ENCODE measurements at places on chromosomes 6 and 20.
A peak's percentile ranks its signal among the peaks of the same experiment; 100 is the strongest.

GRCh38 chr6:31060145-31060544 lies 49.9 kb downstream of the MUC22 start:
- DNase-seq: no peak

- no peak for DNase-seq
Observed at GRCh38 chr6:133034509-133035206, 206.5 kb upstream of the EYA4 start.

DNA sequence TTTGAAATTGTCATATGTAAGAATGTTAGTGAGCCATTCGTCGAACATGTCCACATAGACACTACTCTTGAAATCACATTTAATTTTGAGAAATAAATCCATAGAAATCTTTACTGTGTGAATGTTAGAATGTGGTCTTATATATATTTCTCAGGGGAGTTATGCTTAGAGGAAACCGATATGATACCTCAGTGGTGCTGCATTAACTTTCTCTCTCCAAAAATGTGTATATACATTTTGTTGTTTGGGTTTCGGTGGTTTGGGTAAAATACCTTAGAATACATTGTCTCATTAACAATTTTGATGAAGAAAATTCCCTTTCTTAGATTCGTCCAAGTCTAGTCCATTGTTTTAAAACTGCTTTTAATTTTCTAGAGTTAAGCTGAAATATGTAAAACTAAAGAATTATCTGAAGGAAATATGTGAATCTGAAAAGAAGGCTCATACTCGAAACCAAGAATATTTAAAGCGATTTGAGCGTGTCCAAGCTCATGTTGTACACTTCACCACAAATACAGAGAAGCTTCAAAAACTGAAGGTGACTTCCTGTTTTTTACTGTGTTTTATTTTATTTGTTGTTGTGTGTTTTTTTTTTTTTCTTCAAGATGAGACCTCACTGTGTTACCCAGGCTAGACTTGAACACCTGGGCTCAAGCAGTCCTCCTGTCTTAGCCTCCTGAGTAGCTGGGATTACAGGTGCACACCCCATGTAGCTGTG lies 10.3 kb downstream of the KIZ start:
- DNase-seq: no peak

GRCh38 chr6:100246206-100246605 lies 218.5 kb downstream of the SIM1 start:
- peak; percentile 23 for DNase-seq

GRCh38 chr6:45969026-45969425 lies 46.6 kb downstream of the CLIC5 start:
- DNase-seq: no peak

DNA sequence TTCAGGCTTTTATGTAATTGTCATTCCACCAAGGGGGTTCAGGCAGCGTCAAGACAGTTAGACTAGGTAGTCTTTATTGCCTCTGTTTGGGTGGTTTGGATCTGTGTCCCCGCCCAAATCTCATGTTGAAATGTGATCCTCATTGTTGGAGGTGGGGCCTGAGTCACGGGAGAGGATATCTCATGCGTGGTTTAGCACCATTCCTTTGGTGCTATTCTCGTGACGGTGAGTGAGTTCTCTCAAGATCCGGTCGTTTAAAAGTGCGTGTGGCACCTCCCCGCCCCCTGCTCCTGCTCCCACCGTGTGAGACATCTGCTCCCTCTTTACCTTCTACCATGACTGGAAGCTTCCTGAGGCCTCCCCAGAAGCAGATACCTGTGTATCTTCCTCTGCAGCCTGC lies 51.3 kb upstream of the FOXC1 start:
- peak; percentile 25 for DNase-seq

- DNase-seq: no peak
Observed at GRCh38 chr6:3899061-3899460, 49.9 kb downstream of the FAM50B start.

GRCh38 chr20:60559462-60559861 lies 601.2 kb downstream of the CDH26 start:
- DNase-seq: no peak

- DNase-seq: no peak
Observed at GRCh38 chr6:31899215-31899614, 1.7 kb upstream of the EHMT2 start.

DNA sequence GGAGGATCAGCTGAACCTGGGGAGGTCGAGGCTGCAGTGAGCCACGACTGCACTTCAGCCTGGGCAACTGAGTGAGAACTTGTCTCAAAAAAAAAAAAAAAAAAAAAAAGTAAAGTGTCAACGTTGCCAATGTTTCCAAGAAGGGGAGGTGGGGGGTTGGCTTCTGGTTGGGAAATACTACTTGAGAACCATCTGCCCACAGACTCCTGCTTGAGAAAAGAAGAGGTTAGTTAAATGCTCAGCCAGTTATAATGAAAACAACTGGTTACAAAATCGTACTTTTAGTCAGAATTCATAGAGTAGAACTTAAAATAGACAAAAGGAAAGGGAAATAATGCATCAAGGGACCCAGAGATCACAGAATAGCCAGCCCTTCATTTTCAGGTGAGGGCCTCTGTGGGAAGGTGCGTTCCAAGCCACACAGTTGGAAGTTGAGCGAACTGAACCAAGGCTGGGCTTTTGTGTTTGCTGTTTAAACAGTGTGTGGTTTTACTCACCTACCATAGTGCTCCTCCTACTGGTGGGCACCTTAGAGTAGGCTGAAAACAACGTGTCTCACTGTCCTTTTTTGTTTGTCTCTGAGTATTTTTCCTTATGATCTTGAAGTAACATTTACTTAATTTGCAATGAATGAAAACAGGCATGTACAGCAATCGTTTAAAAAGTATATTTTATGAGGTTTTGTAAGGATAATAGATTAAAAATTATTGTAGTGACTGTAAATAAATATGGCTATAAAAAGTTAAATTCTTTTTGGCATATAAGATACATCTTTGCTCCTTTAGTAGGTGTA lies 200.7 kb downstream of the BCAS1 start:
- peak; percentile 71 for DNase-seq

DNA sequence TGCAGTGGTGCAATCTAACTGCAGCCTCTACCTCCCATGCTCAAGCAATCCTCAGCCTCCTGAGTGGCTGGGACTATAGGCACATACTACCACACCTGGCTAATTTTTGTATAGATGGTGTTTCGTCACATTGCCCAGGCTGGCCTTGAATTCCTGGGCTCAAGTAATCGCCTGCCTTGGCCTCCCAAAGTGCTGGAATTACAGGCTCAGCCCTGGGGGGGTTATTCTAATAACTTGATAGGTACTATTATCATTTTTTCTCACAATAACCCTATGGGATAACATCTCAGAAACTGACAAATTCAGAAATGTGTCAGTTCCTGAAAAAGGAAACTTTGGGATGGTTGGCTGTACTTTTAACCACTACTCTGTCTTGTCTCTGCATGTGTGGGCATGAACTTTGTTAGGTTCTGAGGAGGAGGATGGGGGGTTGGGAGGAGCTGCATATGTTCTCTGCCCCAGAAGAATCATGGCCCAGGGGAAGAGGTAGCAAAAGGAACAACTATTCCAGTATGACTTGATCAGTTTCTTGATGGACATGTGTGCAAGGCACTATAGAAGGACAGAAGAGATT lies 169.9 kb downstream of the CARMIL1 start:
- no peak for DNase-seq

DNA sequence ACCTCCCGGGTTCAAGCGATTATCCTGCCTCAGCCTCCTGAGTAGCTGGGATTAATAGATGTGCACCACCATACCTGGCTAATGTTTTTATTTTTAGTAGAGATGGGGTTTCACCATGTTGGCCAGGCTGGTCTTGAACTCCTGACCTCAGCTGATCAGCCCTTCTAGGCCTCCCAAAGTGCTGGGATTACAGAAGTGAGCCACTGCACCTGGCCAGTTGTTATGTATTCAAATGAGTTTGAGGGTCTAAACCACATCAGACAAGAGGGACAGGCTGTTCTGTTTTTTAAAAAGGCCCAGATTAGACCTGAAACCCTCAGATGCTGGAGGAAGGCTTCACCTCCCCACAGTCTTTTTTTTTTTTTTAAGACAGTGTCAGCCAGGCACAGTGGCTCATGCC lies 4.1 kb upstream of the SPAG4 start:
- DNase-seq: no peak

GRCh38 chr6:107639511-107639910 lies 149.6 kb downstream of the SOBP start:
- no peak for DNase-seq

DNA sequence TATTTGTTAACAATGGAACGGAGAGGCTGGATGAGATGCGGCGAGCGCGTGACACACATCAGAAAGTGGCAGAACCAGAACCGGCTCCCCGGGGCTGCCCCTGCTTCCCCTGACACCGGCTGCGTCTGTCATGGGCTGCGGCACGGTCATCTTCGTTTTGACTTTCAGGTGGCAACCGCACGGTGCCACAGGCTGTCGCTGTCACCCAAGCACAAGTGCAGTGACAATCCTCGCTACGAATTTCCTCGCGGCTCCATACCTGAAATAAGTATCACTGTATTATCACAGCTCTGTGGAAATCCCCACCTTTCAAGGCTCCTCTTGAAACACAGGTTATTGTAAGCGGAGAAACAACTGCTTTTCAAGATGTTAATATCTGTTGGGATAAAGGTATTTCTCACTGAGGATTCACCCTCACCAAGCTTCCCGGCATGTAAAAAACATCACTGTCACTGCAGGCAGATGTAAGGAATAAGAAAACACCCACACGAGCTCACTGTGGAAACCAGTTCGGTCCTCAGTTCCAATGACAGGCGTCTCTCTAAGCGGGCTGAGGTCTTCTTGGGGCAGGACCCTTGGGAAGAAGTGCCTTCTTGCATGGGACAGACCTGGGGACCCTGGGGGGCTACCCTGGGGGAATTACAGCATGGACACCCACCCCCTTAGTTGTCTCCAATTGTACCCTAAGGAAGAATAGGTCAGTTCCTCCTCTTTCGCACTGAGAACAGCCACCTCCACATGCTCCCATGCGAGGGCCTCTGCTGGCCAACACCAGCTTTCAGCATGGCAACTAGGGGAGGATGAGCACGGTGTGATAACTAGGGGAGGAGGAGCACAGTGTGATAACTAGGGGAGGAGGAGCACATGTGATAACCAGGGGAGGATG lies 86.3 kb downstream of the DACT2 start:
- no peak for DNase-seq

- DNase-seq: no peak
Observed at GRCh38 chr6:149752600-149753373, 3.2 kb downstream of the PCMT1 start.

DNA sequence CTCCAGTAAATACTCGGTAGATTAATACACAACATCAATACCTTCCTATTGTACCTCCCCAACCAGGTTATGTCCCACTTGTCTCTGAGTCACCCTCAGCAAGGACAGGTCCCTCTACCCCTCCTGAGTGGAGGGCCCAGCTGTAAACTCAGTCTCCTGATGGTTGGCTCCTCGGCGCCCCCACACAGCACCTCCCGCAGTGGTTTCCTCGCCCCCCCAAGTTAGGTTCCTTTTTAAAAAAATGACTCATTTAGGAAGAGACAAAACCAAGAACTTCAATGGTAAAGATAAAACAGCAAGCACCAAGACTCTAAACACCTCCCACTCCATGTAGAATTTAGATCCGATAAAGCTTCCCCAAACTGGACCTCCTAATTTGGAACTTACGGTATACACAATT lies 83.5 kb downstream of the TRERF1 start:
- DNase-seq: no peak

GRCh38 chr6:6971369-6971768 lies 136.4 kb upstream of the RREB1 start:
- no peak for DNase-seq

All from EL (cell line).